Common myeloid progenitor, CD34-positive (primary cell): ENCODE measurements at places on chromosomes 1 and 21.

GRCh38 chr1:116273042-116273783 lies 99.8 kb upstream of the ATP1A1 start:
- no peak for DNase-seq

DNA sequence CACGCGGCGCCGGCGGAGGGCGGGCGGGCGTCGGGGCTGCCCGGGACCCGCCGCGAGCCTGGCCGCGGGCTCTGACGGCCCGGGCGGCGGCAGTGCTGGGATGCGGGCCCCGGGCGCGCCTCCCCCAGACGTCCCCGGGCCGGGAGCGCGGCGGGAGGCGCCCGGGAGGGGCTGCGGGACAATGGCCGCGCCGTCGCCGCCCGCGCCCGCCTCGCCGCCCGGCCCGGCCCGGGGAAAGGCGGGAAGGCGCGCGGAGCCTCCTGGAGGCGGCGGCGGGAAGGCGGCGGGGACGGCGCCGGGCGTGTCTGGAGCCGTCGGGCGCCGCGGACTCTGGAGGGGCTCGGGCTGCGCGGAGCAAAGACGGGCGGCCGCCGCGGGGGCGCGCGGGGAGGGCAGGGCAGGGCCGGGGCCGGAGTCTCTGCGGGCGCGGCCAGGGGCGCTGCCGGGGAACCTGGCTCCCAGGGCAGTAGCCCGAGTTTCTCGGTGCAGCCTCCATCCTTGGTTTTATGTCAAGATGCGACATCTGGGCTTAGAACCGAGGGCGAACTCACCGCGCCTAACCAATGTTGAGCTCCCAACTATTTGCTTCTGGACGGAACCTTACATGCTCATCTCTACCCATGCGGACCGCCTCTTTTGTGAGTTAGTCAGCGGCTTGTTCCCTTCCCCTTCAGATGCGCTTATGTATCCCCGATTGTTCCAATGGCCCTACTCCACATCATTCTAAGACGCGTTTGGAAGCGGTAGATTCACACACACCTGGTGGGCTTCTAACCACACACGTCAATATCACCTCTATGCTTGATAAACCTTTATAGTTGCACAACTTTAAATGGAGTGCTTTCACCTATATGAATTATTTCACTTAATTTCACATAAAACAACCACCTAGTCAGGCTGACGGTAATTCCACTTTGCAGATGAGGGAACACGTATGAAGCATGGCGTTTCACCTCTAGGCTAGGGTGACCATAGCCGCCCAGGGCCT lies 651 bp downstream of the ZBTB8A start:
- peak; percentile 68 for DNase-seq

DNA sequence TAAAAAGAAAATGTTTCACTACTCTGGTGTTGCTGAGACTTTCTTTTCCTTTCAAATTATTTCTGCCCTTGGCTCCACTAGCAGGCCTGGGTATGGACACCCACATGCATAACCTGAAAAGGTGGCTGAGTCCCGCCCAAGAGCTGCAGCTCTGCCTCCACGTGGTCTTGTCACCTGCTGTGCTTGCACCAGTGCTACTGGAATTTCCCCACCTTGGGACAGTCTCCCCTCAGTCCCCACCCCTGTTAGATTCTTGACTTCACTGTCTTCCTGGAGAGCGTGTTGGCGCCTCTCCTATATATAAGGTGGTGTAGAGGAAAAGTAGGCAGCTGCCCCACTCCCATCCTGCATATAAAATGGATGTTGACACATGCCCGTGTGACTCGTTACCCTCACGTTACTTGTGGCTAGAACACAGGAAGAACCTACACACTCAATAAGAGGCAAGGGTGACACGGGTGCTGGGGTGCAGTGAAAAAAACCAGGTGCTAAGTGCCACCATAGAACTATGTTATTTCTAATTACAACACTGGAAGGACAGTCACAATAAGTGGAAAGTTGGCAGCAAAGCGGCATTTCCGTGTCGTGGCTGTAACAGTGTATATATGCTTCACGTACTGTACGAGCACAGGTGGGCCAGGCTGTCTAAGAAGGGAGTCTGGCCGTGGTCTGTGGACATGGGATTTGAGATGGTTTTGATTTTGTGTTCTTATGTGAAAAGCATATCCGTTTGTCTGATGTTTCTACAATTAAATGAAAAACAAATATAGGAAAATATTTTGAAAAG lies 61.0 kb downstream of the POFUT2 start:
- DNase-seq: no peak

DNA sequence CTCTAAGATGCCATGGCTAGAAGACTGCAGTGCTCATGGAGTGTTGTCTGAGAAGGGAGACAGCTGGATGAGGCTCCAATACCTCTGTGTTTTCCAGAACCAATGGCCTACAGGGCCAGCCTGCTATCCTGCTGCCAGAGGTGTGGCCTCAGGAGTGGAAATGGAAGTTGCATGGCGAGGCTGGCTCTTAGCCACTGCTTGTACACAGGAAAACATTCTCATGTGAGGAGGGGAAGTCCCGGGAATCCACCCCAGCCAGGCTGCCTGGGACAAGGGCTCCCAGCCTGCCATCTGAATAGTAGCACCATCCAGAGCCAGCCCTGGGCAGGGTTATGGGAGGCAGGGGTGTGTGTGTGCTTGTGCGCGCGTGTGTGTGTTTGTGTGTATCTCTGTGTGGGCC lies 56.5 kb downstream of the SDC3 start:
- DNase-seq: no peak

- DNase-seq: no peak
Measured at GRCh38 chr1:198205016-198205684, 48.4 kb downstream of the NEK7 start.

GRCh38 chr1:29958271-29958670 lies 721.9 kb downstream of the PTPRU start:
- DNase-seq: no peak

DNA sequence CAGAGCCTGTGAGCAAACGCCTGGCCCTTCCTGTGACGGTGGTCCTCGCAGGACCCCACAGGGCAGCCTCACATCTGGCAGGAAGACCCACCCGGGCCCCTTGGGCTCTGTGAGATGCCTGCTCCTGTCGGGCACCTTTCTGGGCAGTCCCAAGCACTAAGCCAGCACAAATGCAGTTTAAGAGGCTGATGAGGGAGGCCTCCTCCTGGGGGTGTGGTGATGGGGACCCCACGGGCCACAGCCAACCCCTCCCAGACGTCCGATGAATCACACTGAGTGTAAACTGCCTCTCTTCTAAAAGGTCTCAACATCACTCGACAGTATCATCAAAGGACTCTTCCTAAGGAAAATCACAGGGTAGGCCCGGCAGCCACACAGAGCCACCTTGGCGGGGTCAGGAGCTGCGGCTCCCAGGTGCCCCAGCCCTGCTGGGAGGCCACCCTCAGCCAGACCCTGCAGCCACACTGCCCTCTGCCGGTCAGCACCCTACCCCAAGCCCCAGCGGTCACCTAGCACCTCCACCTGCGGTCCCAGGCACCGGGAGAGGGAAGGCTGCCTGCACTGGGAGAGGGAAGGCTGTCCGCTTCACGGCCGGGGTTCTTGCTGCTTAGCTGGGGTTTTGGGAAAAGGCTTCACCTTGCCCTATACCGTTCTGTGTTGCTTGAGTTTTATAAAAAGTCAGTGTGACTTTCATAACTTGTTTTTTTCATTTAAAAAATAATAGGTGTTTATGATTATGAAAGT lies 3.9 kb upstream of the PRKCZ start:
- DNase-seq: peak; percentile 25

- DNase-seq: no peak
Measured at GRCh38 chr1:31374511-31375196, 1.8 kb upstream of the FABP3 start.

DNA sequence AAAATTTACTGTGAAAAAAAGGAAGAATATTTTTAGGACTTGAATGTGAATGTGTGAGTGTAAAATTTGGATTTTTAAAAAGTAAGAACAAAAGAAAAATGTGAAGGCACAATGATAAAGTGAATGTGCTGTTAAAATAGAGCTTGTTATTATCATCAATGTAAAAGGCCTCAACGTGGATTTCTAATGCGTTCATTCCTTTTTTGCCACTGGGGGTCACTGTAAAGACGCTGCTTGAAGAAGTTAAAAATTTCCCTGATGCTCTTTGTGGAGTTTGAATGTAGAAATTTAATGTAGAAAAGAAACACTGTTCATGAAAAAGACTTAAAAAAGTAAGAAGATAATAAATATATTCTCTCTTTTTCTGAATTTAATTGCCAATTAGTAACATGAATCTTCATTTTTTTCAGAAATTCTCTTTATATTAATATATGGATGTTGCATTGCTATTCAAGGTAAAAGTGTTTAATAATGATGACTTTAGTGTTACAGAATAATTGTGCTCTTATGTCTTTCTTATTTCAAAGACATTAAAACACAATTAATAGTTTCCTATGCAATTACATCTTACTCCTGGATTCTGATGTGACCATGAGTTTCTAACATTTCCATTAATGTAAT lies 161.5 kb downstream of the DNM3 start:
- peak; percentile 65 for DNase-seq

- DNase-seq: no peak
Measured at GRCh38 chr1:85678193-85678592, 30.0 kb downstream of the ZNHIT6 start.

- no peak for DNase-seq
Measured at GRCh38 chr1:159079525-159079924, 3.0 kb upstream of the AIM2 start.

- no peak for DNase-seq
Measured at GRCh38 chr1:59427784-59428183, 130.9 kb downstream of the FGGY start.

- no peak for DNase-seq
Measured at GRCh38 chr1:203367057-203367456, 16.1 kb upstream of the FMOD start.

DNA sequence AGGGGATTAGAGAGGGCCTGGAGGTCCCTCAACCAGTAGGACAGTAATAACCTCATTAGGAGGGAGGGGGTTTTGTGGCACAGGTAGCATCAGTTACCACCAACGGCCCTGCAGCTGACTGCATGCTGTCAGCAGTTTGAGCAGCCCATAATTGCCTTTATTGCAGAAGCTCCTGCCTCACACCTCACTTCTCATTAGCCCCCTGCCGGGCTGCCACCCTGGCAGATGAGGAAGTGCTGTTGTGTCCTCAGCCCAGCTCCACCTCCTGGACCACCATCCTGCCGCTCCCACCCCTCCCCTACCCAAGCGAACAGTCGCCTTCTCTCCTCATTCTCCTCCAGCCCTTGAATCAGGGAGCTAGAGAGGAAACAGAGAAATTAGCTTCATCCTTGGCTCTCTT lies 237.4 kb downstream of the LMX1A start:
- peak; percentile 13 for DNase-seq

DNA sequence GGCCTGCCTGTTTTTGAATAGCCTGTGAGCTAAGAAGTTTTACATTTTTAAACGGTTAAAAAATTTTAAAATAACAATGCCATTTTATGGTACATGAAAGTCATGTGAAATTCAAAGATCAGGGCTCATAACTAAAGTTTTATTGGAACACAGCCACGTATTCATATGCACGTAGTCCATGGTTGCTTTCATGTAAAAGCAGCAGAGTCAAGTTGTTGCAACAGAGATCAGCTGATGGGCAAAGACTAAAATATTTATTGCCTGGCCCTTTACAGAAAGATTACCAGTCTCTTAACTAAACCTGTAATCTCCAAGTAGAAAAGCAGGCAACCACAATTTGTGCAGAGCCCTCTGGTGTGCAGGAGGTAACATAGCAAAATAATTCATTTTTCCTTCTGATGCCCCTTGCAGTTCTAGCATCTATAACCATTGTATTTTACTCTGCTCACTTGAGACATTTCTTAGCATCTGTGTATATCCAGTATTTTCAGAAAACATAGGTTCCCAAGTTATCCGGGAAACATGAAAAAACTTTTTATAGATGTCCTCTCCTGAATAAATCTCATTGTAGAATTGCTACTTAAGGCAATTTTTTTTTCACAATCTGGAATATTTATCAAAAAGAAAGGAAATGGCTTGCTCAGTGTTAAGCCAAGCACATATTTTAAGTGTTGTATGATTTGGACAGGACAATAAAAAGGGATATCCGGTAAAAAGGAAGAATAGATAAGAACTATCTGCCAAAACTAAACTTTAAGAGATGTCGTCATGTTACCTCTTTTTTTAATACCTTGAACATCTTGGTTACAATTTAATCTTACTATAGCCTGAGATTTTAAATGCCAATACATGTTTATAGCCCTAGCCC lies 430.8 kb downstream of the PLPP3 start:
- DNase-seq: no peak

GRCh38 chr1:169867012-169867675 lies 26.6 kb downstream of the SCYL3 start:
- no peak for DNase-seq

DNA sequence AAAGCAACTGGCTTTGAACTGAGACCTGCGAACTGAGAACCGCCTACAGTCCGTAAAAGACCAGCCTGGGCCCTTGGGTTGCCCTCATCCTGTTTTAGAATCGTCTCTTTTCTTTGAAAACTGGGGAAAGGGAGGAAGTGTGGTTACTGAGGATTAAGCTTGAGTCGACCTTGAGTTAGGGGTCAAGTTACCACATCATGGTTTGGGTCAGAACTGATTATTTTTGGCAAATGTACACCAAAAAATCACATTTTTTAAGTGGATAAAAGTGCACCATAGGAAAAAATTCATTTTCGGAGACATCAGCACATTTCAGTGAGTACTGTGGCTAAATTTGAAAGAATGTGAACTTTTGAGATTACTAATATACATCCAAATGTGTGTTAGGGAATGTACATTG lies 76.9 kb upstream of the KAZN start:
- no peak for DNase-seq

DNA sequence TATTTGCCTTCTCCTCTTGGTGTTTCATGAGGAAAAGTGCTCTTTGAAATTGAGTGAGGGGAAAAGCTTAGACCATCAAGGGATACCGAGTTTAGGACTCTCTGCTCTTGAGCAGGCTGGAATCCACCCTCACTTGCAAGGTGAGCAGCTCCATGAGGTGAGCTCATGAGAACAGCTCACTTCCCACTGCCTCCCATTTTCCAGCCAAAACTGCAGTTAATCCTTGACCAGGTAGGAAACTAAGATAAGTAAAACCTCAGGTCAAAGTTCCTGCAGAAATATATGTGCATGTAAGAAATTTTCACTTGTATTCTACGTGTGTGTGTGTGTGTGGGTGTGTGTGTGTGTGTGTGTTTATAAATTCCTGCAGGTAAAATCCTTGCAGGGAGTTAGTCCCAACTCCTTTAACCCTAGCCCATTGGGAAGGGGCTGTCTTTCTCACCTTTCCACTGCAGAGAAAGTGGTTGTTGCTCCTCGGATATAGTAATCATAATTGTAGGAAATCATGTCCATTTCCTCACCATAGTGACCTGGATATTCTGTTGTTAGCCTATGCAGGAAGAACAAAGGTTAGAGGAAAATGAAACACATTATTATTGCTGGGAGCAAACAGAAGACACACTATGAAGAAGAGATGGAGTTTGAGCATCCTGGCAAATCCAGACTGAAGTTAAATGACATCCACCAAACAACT lies 28.3 kb downstream of the DPT start:
- DNase-seq: no peak

DNA sequence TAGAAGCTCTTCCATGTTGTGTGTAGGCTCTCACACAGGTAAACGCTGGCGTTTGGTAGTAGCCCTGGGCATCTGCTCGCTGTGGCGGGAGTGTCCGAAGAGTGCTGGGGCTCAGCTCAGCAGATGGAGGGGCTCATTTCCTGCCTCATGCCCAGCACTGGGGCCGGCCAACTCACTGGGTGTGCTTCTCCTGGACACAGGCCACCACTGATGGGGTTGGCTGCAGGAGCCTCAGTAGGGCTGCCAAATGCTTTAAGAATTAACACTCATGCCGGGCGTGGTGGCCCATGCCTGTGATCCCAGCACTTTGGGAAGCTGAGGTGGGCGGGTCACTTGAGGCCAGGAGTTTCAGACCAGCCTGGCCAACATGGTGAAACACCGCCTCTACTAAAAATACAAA lies 20.9 kb downstream of the UQCRHL start:
- no peak for DNase-seq
